CD4-positive, alpha-beta T cell treated with Interleukin-1 beta for 1 hour (primary cell): ENCODE measurements at places on chromosomes 12 and 14.

DNA sequence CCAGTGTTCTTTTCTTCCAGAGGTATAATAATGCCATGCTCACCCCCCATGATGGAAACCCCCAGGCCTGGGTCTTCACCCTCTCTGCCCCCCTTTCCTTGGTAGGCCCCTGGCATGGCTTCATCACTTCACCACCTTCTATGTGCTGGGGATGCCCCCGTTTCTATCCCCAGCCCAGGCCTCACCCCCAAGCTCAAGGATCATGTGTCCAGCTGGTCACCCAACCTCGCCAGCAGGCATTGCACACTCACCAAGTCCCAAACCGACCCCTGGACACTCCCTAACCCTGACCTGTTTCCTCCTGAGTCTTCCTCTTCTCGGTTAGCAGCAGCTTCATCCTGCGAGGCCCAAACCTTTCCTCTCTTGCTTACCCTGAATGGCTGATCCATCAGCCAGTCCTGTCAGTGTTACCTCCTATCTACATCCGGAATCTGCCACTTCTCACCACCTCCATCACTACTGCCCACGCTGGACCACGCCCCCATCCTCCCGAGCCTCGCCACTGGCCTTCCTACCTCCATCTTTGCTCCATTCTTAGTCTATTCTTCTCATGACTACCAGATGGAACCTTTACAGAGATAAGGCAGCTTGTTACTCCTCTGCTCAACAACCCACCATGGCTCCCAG, 69.0 kb downstream of the MVK start:
- DNase-seq, result no peak

GRCh38 chr12:68962877-68963855, 30.2 kb upstream of the CPM start:
- DNase-seq, result no peak

GRCh38 chr14:71204231-71204630, 297.0 kb downstream of the PCNX1 start:
- no peak for DNase-seq

GRCh38 chr14:74258764-74259035, 19.5 kb downstream of the VSX2 start:
- DNase-seq, result no peak

- no peak for DNase-seq
These were observed at the start of gene LIN7A for GRCh38 chr12:80937391-80938238. Gene LIN7A (minus strand): TSS chr12:80937934. CDS start chr12:80937722, 212 bp downstream.

GRCh38 chr12:111645433-111645832, 40.3 kb downstream of the BRAP start:
- DNase-seq, result no peak

GRCh38 chr12:94109160-94109559, 39.2 kb upstream of the PLXNC1 start:
- no peak for DNase-seq

DNA sequence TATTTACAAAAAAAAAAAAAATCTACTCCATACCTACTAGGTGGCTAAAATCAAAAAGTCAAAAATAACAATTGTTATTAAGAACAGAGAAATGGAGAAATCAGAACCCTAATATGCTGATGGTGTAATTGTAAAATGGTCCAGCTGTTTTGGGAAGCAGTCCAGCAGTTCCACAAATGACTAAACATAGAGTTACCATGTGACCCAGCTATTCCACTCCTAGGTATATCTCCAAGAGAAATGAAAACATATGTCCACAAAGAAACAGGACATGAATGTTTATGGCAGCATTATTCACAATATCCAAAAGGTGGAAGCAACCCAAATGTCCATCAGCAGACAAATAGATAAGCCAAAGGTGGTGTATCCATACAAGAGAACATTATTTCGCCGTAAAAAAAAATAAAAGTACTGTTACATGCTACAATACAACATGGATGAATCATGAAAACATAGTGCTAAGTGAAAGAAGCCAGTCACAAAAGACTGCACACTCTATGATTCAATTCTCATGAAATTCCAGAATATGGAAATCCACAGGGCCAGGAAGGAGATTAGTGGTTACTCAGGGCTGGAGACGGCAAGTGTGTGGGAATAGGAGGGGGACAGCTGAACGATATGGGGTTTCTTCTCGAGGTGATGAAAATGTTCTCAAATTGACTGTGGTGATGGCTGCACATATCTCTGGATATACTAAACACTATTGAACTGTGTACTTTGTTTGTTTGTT, 9.1 kb upstream of the DPF3 start:
- no peak for DNase-seq

DNA sequence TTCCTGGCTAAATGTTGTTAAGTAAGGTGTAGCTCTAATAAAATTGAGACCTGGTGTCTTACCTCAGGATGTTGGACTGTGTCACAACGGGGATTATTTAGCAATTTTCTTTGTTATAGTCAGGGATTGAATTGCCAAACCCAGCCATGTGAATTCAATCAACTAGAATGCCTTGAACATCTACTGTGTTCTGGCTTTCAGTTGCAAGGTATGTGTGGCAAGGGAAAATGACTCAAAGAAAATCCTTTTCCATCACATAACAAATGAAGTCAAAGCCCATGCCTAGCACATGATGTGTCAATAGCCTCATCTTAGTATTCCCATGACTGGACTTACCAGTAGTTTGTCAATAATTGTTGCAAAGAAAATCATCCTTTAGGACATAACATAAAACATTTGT, 519.8 kb upstream of the FLRT2 start:
- DNase-seq, result no peak

- peak; percentile 79 for DNase-seq
These were observed 8.7 kb downstream of the NGDN start for GRCh38 chr14:23478109-23478759.

DNA sequence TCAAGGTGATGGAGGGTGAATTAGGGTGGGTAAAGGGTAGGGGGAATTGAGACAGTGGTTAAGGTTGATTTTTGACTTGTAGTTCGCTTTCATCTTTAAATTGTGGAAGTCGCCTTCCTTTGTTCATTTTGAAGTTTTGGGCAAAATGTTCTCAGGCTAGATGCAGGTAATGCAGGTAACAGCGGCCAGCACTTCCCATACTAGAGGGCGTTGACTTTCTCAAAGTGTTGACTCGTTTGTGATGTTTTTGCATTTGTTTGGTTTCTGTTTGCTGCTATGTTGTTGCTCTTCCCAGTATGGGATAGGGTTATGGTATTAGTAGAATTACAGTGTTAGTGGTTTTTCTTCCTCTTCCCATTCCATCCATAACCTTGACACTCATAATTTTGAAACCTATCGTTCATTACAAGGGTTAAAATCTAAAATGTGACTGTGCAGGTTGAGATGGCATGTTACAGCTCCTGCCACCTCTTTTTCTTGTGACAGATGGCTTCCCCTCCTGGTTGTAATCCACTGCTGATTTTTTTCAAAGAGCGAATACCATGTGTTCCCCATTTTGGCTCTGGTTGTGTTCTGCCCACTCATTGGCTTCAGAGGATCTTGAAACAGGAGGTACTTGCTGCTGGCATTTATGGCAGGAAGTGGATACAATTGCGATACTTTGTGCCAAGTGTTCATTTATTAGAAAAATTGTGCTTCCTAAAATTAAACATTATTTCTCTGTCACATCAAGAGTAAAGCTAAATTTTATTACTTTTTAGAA, 57.1 kb downstream of the ERC1 start:
- no peak for DNase-seq

DNA sequence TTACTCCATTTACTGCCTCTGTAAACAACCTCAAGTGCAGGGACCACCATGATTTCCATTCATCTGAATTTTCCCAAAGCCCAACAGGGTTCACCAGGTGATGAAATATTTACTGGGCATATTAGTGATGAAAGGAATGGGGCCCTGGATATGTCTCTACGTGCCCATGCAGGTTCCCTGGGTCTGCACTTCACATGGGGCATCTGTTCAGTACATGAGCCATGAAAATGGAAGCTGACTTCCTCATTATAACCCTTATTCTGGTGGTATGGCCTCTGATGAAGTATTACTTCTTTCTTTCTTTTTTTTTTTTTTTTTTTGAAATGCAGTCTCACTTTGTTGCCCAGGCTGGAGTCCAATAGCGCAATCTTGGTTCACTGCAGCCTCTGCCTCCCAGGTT, 26.5 kb upstream of the CORO1C start:
- no peak for DNase-seq

DNA sequence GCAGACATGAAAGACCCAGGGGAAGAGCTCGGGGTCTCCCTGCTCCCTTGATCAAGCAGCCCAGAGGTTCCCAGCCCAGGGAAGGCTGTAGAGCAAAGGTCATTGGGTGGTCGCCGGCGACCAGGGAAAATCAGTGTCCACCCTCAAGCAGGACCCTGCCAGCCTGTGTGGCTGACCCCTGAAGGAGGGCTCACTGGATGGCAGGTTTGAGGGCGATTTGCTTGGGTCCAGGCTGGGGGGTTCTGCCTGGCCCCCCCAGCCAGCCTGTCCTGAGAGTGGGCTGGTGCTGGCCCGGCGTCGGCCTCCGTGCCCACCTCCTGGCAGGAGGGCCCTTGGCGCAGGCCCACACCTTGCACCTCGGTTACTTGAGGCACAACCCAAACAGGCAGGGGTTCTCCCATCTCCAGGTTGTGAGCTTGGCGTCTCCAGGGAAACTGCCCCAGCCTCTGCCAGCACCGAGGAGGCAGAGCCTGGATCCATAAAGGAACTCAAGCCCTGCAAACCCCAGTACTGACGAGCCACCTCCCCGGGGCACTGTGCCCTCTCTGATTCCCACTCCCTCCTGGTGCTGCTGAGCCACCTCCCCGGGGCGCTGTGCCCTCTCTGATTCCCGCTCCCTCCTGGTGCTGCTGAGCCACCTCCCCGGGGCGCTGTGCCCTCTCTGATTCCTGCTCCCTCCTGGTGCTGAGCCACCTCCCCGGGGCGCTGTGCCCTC, 329.0 kb upstream of the SFSWAP start:
- no peak for DNase-seq

GRCh38 chr14:100422556-100423316, 99.6 kb downstream of the SLC25A47 start:
- DNase-seq, result no peak

- DNase-seq, result no peak
These were observed 17.6 kb upstream of the RASSF8 start for GRCh38 chr12:25940886-25941285.

GRCh38 chr14:78863143-78863542, 693.0 kb downstream of the NRXN3 start:
- no peak for DNase-seq

DNA sequence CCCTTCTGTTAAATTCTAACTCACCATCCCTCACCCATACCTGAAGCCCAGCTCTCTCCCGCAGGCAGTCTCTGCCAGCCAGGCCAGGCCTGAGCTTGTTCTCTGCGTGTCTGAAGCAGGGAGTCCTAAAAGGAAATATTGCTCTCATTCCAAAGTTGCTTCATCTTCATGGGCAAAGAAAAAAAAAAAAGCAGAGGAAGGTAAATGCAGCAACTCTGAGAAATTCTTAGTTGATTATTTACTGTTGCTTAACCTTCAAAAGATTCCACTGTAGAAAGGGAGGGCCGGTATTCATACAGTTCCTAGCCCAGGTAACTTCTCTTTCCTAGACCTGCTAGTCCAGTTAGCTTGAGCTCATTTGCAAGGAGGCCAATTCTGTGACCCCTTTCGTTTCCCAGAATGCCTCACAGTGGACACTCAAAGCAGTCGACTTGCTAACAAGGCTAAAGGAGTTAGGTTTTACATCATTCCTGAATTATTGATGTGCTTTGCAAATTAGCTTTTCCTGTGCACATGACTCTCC, 193.5 kb upstream of the EEA1 start:
- no peak for DNase-seq

GRCh38 chr12:65997056-65997455, 133.5 kb downstream of the LLPH start:
- no peak for DNase-seq

GRCh38 chr12:106417926-106418910, 60.7 kb downstream of the POLR3B start:
- no peak for DNase-seq

DNA sequence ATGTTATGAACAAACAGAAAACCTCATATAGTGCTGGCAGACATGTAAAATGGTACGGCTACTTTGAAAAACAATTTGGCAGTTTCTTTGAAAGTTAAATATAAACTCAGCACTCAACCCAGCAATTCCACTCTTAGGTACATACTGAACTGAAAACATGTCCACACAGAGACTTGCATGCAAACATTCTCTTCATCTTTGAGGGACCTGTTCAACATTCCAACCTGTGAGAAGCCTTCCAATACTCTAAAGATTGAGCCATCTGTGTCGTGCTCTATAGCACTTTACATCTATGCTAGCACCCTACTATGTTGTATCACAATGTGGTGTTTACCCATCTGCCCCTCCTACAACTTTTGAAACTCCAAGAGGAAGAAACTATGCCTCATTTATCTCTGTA, 79.3 kb downstream of the DNAI7 start:
- no peak for DNase-seq

DNA sequence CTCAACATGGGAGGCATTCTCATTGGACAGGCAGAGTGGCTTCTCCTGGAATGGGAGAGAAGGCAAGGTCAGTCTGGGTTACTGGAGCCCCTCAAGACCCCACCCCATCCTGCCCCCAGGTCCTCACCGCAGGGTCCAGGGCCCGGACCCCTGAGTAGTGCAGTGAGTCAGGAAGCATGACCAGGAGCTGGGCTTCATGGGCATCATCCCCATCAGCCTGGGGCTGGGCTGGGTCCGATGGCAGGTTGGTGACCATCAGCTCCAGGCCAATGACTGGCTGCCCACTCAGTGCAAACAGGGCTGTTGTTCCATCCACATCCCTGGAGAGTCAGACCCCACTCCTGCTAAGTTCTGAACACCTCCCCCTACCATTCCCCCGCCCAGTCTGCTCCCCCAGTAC, 13.1 kb downstream of the ITGA7 start:
- no peak for DNase-seq

- no peak for DNase-seq
These were observed 296.9 kb downstream of the NUAK1 start for GRCh38 chr12:105841840-105842239.

GRCh38 chr12:132708150-132708549, 2.5 kb upstream of the PGAM5 start:
- no peak for DNase-seq

GRCh38 chr12:95582230-95583058, 31.2 kb upstream of the USP44 start:
- DNase-seq, result no peak

DNA sequence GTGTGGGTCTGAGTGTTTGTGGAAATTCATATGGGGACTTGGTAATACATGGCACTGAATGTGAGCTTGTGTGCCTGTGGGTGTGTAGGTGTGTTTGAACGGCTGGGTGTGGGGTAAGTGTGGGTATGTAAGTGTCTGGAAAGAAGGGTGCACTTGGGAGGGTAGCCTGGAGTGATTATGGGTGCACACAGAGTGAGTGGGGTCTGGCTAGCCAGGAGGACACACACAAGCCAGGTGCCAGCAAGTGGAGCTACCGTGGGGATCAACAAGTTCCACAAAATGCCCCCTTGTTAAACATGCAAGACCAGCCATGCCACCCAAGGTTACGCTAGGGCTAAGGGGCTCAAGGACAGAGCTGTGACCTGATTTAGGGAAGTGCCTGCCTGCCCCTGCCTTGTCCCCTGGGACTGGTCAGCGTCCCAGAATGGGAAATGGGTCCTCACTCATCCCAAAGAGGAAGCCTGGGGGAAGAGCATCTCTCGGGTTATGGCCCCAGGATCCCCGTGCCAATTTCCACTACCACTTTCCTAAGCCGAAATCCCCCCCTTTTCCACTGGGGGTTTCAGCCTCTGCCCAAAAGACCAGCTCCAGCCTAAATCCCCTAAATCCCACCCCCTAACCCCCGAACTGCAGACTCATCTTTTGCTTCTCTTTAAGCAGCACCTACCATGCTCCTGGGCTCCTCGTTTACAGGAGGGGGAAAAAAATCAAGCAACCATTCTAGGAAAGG, 118.6 kb downstream of the DICER1 start:
- no peak for DNase-seq

- no peak for DNase-seq
These were observed 11.5 kb downstream of the FUT8 start for GRCh38 chr14:65423982-65424381.
